Glutamatergic neuron (in vitro differentiated cells): ENCODE measurements at places on chromosomes 4 and X.

DNA sequence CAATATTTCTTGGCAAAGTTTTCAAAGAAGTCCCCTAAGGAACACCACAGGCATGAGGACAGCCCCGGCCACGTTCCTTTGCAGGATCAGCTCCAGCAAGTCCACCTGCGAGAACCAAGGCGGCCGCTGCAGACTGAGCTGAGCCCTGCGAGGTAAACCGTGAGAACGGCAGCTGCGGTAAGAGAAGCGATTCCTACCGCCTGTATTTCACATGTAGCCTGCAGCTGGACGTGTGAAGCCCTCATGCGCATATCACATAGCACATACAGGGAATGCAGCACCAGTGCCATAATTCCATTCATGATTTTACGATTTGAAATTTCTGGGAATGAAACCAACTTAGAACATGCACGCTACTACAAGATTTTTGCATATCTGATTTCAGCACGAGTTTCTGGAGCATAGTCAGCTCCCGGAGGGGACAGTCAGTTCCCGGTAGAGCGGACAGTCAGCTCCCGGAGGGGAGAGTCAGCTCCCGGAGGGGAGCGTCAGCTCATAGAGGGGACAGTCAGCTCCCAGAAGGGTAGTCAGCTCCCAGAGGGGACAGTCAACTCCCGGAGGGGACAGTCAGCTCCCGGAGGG lies 41.7 kb downstream of the FGFRL1 start:
- DNase-seq = no peak

- no peak for DNase-seq
These were observed 3.7 kb upstream of the CXCL6 start for GRCh38 chr4:73832651-73833237.

- DNase-seq = no peak
These were observed 57.5 kb upstream of the SMIM10 start for GRCh38 chrX:134933248-134933647.

- DNase-seq = no peak
These were observed 45.7 kb downstream of the TRIM61 start for GRCh38 chr4:164931551-164932324.

GRCh38 chrX:34371754-34372153 lies 239.6 kb upstream of the FAM47A start:
- no peak for DNase-seq

DNA sequence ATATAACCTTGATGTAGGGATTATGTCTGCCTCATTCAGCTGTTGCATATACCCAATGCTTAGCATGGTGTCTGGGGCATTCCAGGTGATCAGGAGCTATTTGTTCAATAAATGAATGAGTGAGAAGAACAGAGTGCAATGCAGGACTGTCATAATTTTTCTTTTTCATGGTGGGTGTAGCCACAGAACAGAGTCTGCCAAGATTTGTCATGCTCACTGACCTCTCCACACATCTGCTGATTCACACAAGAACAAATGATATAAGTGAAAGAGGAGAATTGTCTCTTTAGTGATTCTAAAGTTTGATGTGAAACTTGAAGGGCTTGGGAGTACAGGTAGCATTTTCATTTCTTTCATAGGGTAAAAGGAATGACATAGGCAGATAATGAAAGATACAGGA lies 64.4 kb upstream of the TEX13D start:
- DNase-seq = no peak
